Left lung (tissue), 14 donors: ENCODE measurements at places on chromosomes 2 and 18. TPM values are rescaled to one million over a fixed set of nuclear protein-coding genes. Genes with fewer than 3 reads are reported as not detected.

AGXT gene
- not detected for total RNA-seq

DAPL1 gene
- total RNA-seq, result not detected

DLX2 gene
- not detected for total RNA-seq

HNMT gene
- total RNA-seq, result 53.0 TPM

MERTK gene
- 42.8 TPM for total RNA-seq

RBMS1 gene
- total RNA-seq, result 91.7 TPM

ACVR1 gene
- total RNA-seq, result 37.7 TPM

PID1 gene
- total RNA-seq, result 47.8 TPM

TEKT4 gene
- 1.8 TPM for total RNA-seq

PLEK gene
- 20.2 TPM for total RNA-seq

CYBRD1 gene
- total RNA-seq, result 87.5 TPM

ANKRD23 gene
- total RNA-seq, result 3.0 TPM

ATP8B1 gene
- 24.0 TPM for total RNA-seq

AKAIN1 gene
- not detected for total RNA-seq

CSRNP3 gene
- total RNA-seq, result 1.5 TPM

MATN3 gene
- total RNA-seq, result 3.7 TPM

LRRC30 gene
- total RNA-seq, result not detected

SPATA3 gene
- total RNA-seq, result not detected

RGPD8 gene
- total RNA-seq, result 15.1 TPM

CCDC150 gene
- total RNA-seq, result 2.9 TPM

IFT172 gene
- 21.0 TPM for total RNA-seq

REG1B gene
- not detected for total RNA-seq

IL37 gene
- not detected for total RNA-seq

CNRIP1 gene
- 20.1 TPM for total RNA-seq

FIGLA gene
- total RNA-seq, result not detected
